ENCODE measurements at places on chromosomes 6 and 20.
A peak's percentile ranks its signal among the peaks of the same experiment; 100 is the strongest.

- no peak for DNase-seq
Observed at GRCh38 chr20:44402391-44403193, 47.1 kb downstream of the HNF4A start.

DNA sequence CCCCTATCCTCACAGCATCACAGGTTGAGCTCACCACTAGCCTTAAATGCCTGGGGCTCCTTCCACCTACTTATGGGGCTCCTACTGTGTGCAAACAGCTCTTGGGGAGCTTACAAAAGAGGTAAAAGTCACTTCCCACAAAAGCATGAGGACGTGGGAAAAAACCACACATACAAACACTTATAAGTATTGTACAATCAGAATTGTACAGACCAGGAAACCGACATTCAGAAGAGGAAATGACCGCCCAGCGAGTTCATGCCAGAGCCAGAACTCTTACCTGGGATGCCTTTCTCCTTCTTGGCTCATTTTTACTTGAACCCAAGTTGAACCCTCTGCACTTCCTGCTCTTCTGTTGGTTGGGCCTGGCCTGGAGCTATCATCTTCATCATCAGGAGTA lies 6.3 kb upstream of the PPP1R16B start:
- DNase-seq = no peak

DNA sequence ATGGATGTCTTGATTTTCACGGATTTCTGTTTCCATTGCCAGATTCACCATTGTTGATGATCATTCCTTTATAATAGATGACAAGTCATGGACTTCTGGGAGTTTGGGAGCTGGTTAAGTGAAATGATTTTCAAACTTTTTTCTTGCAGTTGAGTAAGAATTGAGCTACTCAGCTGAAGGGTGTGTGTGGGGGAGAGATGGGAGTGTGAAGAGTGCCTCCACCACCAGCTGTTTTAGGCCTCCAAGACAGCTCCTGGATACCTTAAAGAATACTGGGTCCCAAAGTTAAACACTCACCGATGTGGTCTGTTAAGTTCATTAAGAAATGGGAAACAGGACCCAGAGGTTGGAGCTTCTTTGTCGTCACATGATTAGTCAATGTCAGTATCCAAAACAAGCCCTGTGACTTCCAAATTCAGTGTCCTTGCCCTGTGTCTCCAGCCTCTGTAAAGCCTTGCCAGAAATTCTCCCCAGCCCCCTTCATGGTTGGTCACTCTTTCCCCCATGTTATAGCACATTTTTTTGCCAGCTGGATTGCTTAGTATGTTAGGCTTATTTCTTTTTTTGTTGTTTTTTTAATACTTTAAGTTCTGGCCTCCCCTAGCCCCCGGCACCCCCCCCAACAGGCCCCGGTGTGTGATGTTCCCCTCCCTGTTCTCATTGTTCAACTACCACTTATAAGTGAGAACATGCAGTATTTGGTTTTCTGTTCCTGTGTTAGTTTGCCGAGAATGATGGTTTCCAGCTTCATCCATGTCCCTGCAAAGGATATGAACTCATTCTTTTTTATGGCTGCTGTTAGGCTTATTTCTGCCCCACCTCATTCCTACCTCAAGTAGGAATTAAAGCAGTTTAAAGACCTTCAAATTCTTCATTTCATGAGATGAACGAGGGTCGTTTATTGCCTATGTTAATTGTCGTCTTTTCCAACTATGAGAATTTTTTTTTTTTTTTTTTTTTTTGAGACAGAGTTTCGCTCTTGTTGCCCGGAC lies 26.9 kb downstream of the BICRAL start:
- no peak for DNase-seq

DNA sequence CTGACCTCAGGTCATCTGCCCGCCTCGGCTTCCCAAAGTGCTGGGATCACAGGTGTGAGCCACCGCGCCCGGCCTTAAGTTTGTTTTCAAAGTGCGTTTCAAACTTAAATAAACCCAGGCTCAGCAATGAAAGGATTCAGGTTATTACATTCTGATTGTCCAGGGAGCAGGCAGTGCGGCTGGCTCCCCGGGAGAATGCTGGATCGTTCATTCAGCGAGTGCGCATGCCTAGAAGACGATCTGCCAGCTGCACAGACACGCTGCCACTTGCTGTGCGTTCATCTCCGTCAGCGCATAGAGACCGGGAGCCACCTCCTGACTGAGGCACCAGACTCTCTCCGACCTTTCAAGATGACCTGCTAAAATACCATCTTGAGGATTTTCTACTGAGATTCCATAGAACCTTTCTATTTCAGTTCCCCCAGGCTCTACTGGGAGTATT lies 163.9 kb upstream of the ZNF217 start:
- no peak for DNase-seq

GRCh38 chr6:84193114-84193708 lies 34.2 kb downstream of the CEP162 start:
- no peak for DNase-seq

- no peak for DNase-seq
Observed at GRCh38 chr20:9214685-9215084, 145.8 kb downstream of the PLCB4 start.

DNA sequence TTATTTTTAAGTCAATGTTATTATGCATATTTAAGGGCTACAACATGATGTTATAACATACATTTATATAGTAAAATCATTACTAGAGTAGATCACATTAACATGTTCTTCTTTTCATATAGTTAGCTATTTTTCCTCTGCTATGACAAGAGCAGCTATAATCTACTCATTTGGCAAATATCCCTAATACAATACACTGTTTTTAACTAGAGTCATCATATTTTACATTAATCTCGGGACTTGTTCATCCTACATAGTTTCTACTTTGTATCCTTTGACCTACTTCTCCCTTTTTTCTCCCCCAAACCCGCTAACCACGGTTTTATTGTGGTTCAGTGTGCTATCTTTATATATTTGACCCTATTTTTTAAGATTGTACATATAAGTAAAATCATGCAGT lies 249.0 kb downstream of the EPM2A start:
- DNase-seq = no peak

DNA sequence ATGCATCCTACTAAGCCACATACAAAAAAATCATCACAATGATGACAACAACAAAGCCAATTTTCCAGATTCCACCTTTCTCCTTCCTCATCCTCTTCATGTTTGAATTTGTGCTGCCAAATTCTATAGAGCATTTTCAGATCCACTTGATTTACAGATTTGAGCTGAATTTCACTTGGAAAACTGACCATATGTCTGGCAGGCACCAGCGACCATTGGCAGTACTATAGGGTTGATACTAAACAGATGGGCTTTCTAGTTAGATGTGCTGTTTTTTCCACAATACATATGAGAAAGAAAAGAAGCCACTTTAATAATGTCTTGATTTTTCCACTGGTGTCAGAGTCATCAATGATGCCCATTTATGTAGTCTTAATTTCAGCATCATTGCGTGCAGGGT lies 127.0 kb downstream of the PHACTR3 start:
- peak; percentile 70 for DNase-seq

DNA sequence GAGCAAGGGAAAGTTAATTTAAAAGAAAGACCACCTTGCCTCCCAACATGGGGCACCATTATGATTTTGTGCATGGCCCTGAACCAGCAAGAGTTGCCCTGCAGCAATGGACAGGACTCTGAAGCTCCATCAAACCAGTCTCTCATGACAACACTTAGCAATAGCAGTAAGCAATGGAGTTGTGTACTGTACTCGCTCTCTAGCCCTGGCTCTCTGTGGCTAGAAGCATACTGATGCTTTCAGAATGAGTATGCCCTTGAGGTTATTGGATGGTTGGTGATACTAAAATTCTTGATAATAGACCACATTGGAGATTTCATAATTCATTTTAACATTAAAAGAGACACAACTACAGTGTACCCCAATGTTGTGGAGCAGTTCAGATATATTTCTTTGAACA lies 23.2 kb upstream of the LMBRD1 start:
- no peak for DNase-seq

All from NCI-H446 (cell line).